ENCODE measurements at places on chromosomes 11 and 22. TPM values are rescaled to one million over a fixed set of nuclear protein-coding genes. Genes with fewer than 3 reads are reported as not detected.

Gene MRPL16
- polyA plus RNA-seq: 58.6 TPM

Gene UBQLNL
- 1.1 TPM for polyA plus RNA-seq

DNA sequence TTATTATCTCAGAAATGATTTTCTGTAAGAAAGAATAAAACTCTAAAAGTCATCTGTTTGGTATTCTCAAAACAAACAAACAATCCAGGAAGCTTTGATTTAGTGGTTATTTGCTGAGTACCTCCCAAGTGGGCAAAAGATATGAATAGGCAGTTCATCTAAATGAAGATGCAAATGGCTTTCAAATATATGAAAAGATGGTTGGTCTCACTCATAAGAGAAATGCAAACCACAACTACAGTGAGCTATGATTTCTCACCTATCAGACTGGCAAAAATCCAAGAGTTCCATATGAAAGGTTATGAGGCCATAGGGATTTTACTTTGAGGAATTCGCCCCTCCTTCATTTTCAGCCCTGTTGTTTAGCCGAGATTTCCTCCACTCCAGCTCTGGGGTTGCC, 11.3 kb upstream of the P2RY2 start:
- DNase-seq: no peak

Gene TRIM48
- not detected for polyA plus RNA-seq

- DNase-seq: no peak
Measured at GRCh38 chr11:132898676-132899075, 633.6 kb downstream of the OPCML start.
